Stimulated activated CD8-positive, alpha-beta memory T cell treated with anti-CD3 and anti-CD28 coated beads, Interleukin-4, amount 100 ng/mL, for 48 hours (primary cell): ENCODE measurements at places on chromosomes 4 and X.
A peak's percentile ranks its signal among the peaks of the same experiment; 100 is the strongest.

DNA sequence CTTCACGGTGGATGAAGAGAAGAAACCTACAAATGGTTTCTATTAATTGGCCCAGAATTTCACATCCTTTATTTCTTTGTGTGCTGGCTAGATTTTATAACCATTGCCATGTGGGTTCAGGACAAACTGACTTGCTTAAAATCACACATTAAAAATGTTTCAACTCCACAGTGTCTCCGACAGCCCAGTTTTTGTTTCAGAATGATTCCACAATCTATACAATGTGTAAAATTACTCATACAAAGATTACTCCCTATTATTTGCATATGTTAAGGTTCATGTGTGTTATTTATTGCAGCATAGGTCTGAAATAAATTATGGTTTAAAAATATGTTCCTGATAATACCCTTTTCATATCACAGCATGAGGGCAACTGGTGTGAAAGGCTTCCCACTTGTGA is 20.6 kb downstream of the DCHS2 start:
- no peak for DNase-seq

GRCh38 chr4:185127021-185127925 is 15.8 kb upstream of the SLC25A4 start:
- DNase-seq, result no peak

DNA sequence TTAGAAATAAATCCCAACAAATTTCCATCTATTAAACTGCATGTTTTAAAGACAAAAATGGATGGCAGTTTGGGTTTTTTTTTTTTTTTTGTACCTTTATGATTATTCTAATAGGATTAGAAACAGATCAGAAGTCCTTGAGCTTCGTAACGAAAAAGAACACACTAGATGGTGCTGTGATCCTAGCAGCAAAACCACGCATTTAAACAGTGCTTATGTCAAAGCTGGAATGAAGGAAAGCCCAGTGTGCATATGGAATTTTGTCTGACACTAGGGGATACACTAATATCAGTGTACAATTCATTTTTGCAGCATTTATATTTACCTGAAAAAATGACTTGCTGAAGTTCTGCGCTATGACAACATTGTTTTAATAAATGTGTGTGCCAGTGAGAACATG is 229.1 kb downstream of the VEGFC start:
- DNase-seq, result no peak

- DNase-seq, result no peak
These were observed 183.2 kb downstream of the FBXW7 start for GRCh38 chr4:152352622-152353116.

DNA sequence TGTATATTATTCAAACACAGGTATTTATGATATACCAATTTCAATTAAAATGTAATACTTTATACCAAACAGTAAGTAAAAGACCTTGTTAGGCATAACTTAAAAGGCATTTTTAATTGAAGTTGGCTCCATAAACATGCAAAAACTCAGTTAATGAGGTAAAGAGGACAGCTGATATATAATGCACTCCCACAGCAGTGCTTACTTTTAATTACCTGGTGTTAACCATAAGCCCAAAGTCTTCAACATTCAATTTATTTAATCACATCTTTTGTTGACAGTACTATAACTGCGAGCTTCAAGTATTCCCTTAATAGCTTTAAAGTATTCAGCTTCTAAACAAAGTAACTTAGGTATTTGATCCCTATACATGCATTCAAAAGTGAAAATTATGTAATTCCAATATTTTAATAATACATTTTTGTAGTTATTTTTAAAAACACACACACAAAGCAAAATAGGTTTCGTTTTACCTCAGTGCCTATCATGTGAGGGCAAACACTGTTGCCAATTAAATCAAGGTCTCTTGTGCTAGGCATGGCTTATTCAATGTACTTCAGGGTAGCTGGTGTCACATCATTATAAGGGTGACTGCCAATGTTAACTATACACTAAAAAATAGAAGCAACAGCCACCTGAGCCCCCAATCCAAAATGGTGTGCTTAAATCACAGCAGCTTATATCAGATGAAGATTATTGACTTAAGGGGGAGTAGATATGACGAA is 197.1 kb downstream of the LRBA start:
- no peak for DNase-seq

GRCh38 chr4:127667772-127668171 is 35.0 kb downstream of the INTU start:
- no peak for DNase-seq

GRCh38 chr4:146844761-146845160 is 100.9 kb downstream of the TTC29 start:
- DNase-seq, result no peak

GRCh38 chr4:2378898-2379297 is 39.5 kb downstream of the ZFYVE28 start:
- DNase-seq, result no peak

DNA sequence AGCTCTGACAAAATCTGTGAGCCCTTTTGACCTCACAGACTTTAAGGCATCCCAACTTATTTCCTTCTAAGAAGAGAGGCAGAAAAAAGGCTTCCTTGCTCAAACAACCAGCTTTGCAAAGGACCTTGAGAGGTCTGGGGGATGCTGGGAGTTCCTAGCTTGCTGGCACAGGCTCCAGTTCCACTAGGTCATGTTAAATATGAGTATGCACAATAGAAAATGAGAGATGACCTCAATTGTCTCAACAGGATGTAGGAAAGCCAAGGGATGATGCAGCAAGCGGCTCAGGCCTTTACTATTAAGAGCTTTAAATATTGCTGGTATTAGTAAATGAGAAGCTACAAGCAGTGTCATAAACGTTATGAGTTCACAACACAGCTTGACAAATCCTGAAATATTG is 13.3 kb upstream of the ZNF827 start:
- no peak for DNase-seq

DNA sequence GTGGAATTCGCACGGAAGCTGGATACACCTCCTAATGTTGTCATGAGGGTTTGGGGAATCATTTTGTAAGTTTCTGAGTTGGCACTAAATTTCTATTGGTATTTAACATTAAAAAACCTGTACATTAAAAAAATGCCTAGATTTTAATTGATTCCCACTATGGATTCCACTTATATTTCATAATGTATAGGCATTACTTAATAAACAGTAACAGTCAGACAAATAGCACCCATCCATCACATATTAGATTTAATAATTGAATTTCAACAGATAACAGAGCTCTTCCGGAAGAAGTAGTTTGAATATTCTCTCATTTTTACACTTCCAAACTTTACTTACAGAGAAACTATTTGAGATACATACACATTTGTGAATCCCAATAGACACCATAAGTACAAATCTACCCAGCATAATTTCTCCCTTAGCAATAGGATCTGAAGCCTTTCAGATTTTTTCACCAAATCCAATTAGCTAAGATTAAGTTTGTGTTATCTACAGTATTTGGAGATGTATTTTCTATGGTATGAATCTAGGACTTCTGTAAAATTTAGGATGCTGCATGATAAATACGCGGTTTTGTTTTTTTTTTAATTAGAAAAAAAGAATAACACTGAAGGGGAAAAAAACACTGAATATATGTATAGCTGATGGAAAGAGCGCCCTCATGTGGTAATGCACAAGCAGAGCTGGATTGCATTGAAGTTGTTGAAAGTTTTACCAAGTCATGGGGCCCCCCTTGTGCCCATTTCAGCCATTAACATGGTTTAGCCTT is 12.2 kb upstream of the ODAM start:
- DNase-seq, result peak; percentile 28

GRCh38 chr4:75876218-75876617 is 26.0 kb downstream of the PPEF2 start:
- DNase-seq, result no peak
